Common myeloid progenitor, CD34-positive (primary cell): ENCODE measurements at places on chromosomes 4 and X.

DNA sequence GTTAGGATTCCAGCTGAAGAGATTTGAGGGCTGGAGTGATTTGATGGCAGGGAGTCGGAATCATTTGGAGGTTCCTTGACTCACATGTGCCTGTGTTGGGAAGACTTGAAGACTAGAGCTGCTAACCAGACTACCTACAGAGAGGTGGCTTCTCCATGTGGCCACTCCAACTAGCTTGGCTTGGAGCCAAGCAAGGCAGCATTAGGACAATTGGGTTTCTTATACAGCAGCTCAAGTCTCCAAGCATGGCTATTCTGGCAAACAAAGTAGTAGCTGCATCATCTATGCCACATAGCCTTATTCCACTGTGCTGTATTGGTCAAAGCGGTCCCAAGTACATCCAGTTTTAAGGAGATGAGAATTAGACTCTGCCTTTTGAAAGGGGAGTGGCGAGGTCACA lies 171.7 kb upstream of the SLC4A4 start:
- no peak for DNase-seq

GRCh38 chrX:57674861-57675260 lies 5.2 kb downstream of the NLRP2B start:
- no peak for DNase-seq

DNA sequence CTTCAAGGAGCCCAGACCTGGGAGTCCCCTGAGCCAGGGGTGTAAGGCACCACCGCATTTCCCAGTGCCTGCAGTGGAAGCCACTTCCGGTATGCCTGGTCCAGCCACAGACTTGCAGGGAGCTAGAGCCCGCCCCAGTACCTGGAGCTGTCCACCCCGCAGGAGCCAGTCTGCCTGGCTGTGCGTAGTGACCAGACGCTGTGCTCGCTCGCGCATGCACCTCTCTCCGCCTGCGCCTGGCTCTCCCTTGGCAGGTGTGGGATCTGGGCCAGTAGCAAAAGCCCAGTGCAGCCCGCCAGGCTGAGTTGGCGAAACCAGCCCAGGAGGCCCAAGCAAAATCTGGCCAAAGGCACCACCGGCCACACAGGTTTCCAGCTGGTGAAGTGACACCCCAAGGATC lies 973.7 kb upstream of the AGA start:
- DNase-seq, result no peak

DNA sequence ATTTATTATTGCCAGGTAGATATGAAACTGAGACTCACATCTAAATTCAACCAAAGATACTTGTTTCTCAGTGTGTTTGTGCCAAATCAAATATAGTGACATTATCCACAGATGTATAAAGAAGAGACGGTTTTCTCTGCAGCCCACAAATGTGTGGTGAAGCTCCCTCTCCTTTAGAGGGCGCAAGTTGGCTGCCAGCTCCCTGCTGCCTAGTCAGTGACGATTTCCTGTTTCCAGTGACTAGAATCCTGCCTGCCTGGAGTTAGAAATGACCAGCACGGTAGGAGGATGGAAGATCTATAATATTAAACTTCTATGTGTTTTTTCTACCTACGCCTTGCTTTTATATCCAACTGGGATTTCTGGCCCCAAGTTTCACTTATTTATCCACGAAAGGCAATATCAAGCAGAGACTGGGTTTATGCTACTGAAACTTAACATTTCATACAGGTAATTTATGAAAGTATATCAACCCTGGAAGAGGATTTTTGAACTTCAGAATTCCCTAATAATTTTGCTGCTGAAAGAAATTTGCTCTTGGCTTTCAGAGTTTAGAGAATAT lies 1793.7 kb upstream of the TENM3 start:
- DNase-seq, result peak; percentile 27

DNA sequence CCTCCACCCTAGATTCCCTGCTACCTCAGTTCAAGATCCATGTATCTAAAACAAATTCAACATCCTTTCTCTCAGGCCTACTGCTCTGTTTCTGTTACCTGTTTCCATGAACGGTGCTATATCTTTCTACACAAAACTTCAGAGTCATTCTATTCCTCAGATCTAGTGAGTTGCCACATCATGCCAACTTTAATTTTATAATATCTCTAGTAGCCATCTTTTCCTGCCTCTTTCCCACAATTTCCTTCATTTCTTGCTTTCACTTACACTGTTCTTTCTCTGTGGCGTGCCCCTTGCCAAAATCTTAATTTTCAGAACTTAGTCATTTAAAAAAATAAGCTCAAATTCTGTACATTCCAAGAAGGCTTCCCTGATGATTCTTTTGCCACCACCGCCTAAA lies 15.2 kb downstream of the GUCY1A1 start:
- peak; percentile 75 for DNase-seq

- no peak for DNase-seq
Measured at GRCh38 chrX:122094611-122095010, 1047.2 kb downstream of the GLUD2 start.

DNA sequence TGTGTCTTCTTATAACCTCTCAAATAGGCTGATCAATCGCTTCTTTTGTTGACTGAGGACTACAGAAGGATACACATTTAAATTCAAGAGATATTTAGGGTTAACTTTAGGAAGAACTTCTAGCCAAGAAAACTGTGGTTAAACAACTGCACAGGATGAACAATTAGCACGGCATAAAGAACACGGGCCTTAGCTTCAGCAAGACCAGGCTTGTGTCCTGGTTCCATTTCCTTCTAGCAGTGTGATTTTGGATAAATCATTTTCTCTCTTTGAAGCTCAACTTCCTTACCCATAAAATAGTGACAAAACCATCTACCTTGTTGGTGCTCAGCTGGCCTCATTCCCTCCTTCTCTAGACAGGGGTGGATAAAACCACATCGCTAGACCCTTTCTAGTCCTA lies 117.6 kb downstream of the TSPAN5 start:
- no peak for DNase-seq

- DNase-seq, result peak; percentile 33
Measured at GRCh38 chr4:4574792-4575191, 32.9 kb upstream of the STX18 start.

- no peak for DNase-seq
Measured at GRCh38 chrX:18755651-18756050, 48.2 kb downstream of the PPEF1 start.
